ENCODE measurements at places on chromosomes 1 and 21. TPM values are rescaled to one million over a fixed set of nuclear protein-coding genes. Genes with fewer than 3 reads are reported as not detected.
A peak's percentile ranks its signal among the peaks of the same experiment; 100 is the strongest.

GRCh38 chr1:7476861-7477547, 294.1 kb upstream of the VAMP3 start:
- no peaks in the 10 kb centered on the region for H3K36me3 ChIP-seq
- H3K4me1 ChIP-seq: peaks cover 19% of the 10 kb centered on the region
- no peaks in the 10 kb centered on the region for H3K27me3 ChIP-seq
- no peak overlapping the region for H3K27ac ChIP-seq

DNA sequence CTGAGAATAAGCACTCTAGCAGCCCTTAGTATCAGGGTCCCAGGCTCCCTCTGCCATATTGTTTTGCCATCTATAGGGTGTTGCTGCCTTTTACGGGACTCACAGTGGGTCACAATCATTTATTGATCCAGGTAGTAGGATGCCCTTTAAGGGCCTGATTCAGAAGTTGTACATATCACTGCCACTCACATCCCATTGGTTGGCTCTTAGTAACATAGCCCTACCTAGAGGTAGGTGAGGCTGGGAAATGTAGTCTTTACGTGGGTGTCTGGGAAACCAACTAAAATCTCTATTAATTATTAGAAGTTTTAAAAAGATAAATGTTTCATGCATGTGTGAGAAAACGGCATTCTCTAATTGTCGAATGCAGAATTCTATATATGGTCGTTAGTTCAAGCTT, 78.8 kb upstream of the ATP5PO start:
- peaks cover 8% of the 10 kb centered on the region for H3K27me3 ChIP-seq
- no peak overlapping the region for H3K4me3 ChIP-seq
- no peak overlapping the region for H3K27ac ChIP-seq
- no peak for DNase-seq
- H3K4me1 ChIP-seq: no peaks in the 10 kb centered on the region

The SON gene
- 249 TPM for total RNA-seq

GRCh38 chr1:107220036-107220435, 79.2 kb downstream of the NTNG1 start:
- H3K27me3 ChIP-seq: no peaks in the 10 kb centered on the region
- no peaks in the 10 kb centered on the region for H3K36me3 ChIP-seq
- no peak for DNase-seq
- no peaks in the 10 kb centered on the region for H3K4me1 ChIP-seq
- H3K4me3 ChIP-seq: no peak overlapping the region

The IGSF5 gene
- not detected for total RNA-seq

The MLLT11 gene
- total RNA-seq: 22.1 TPM

- no peak for DNase-seq
- no peak overlapping the region for H3K27ac ChIP-seq
- H3K36me3 ChIP-seq: no peaks in the 10 kb centered on the region
Observed at GRCh38 chr1:178572604-178573003, 59.7 kb downstream of the TEX35 start.

GRCh38 chr1:45331436-45332345, 5.0 kb downstream of the HPDL start:
- H3K4me3 ChIP-seq: no peak overlapping the region
- no peaks in the 10 kb centered on the region for H3K27me3 ChIP-seq
- no peak for DNase-seq
- peaks cover 5% of the 10 kb centered on the region for H3K36me3 ChIP-seq
- no peak overlapping the region for H3K27ac ChIP-seq

- DNase-seq: peak; percentile 90
- H3K27me3 ChIP-seq: no peaks in the 10 kb centered on the region
- H3K36me3 ChIP-seq: peaks cover 10% of the 10 kb centered on the region
Observed at GRCh38 chr1:156052862-156053767, 483 bp downstream of the UBQLN4 start.

GRCh38 chr1:16187748-16188401, 24.6 kb downstream of the ARHGEF19 start:
- peaks cover 50% of the 10 kb centered on the region for H3K4me1 ChIP-seq
- H3K36me3 ChIP-seq: no peaks in the 10 kb centered on the region
- H3K4me3 ChIP-seq: no peak overlapping the region
- DNase-seq: peak; percentile 93
- H3K27me3 ChIP-seq: no peaks in the 10 kb centered on the region

DNA sequence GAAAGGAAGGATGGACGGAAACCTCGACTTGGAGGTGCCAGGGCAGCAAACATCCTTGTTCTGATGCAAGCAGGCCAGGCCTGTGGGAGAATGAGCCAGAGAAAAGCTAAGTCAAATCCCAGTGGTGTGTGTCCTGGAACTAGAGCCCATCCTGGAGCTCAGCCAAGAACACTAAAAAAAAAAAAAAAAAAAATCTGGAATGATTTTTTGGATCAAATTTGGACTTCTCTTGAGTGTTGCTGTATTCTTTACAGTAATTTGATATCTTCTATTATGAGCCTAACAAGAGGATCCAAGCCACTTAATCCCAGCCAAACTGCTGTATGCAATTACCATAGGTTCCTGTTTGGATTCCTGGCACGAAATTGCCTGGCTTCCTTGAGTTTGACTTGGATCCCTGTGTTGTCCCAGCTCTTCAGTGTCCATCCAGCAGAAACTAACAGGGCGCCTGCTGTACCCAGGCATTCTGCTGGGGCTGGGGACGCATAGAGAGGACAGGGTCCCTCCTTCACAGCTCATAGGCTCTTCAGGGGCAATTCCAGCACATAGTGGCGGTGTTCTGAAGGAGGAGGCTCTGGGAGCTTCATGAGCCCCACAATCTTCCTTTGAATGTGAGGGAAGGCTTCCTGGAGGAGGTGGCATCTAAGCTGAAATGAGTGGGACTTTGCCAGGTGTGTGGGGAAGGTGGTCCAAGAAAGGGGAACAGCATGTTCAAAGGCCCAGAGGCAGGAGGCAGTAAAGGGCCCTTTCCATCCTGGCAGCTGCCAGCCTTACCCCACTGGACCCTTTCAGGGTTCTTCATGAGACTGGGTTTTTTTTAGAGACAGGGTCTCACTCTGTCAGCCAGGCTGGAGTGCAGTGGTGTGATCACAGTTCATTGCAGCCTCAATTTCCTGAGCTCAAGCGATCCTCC, 24.7 kb downstream of the EPHX1 start:
- no peak overlapping the region for H3K4me3 ChIP-seq
- no peak for DNase-seq
- peak overlapping the region; percentile 57 for H3K27ac ChIP-seq
- peaks cover 12% of the 10 kb centered on the region for H3K36me3 ChIP-seq
- peaks cover 13% of the 10 kb centered on the region for H3K4me1 ChIP-seq
- no peaks in the 10 kb centered on the region for H3K27me3 ChIP-seq

DNA sequence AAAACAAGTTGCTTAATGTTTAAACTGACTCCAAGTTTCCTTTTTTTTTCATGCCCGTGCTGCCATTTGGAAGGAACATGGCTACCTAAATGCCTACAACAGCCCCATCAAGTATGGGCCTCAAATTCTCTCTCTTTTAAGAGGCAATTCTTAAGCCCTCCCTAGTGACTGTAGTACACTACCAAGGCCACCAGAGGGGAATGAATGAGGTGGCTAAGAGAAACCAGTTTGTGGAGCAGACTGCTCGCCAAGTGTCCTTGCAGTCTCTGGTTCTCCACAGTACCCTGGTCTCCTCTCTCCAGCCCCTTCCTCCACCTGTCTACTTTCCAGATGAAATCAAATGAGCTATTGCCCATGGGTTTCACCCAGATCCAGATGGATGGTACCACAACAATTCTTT, 1809.6 kb downstream of the BRINP3 start:
- no peaks in the 10 kb centered on the region for H3K4me1 ChIP-seq
- H3K27ac ChIP-seq: no peak overlapping the region
- H3K27me3 ChIP-seq: no peaks in the 10 kb centered on the region
- no peak for DNase-seq

DNA sequence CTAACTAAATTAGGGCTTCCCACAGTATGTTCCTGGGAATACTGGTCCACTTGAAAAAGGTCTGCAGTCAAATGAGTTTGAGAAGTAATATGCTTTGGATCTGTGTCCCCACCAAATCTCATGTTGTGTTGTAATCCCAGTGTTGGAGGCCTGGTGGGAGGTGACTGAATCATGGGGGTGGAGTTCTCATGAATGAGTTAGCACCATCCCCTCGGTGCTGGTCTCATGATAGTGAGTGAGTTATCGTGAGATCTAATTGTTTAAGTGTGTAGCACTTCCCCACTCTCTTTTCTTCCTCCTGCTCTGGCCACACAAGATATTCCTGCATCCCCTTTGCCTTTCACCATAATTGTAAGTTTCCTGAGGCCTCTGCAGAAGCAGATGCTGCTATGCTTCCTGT, 16.9 kb upstream of the DMRTB1 start:
- no peak for DNase-seq
- H3K27me3 ChIP-seq: peaks cover 11% of the 10 kb centered on the region
- H3K4me3 ChIP-seq: no peak overlapping the region
- H3K27ac ChIP-seq: no peak overlapping the region
- no peaks in the 10 kb centered on the region for H3K4me1 ChIP-seq

- no peak for DNase-seq
- H3K4me1 ChIP-seq: peaks cover under 1% of the 10 kb centered on the region
- no peaks in the 10 kb centered on the region for H3K27me3 ChIP-seq
- no peaks in the 10 kb centered on the region for H3K36me3 ChIP-seq
Observed at GRCh38 chr1:6811583-6811982, 26.3 kb downstream of the CAMTA1 start.

DNA sequence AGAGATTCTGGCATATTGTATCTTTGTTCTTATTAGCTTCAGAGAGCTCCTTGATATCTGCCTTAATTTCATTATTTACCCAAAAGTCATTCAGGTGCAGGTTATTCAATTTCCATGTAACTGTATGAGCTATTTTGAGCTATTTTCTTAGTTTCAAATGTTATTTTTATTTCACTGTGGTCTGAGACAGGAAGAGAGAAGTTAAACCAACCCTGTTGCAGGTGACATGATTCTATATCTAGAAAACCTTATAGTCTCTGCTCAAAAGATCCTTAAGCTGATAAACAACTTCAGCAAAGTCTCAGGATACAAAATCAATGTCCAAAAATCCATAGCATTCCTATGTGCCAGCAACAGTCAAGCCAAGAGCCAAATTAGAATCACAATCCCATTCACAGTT, 1644.0 kb upstream of the B3GALT2 start:
- H3K36me3 ChIP-seq: no peaks in the 10 kb centered on the region
- H3K27ac ChIP-seq: no peak overlapping the region
- peaks cover 5% of the 10 kb centered on the region for H3K4me1 ChIP-seq
- no peak for DNase-seq
- H3K27me3 ChIP-seq: no peaks in the 10 kb centered on the region

The TMEM61 gene
- total RNA-seq: not detected

The PRRX1 gene
- 358 TPM for total RNA-seq

DNA sequence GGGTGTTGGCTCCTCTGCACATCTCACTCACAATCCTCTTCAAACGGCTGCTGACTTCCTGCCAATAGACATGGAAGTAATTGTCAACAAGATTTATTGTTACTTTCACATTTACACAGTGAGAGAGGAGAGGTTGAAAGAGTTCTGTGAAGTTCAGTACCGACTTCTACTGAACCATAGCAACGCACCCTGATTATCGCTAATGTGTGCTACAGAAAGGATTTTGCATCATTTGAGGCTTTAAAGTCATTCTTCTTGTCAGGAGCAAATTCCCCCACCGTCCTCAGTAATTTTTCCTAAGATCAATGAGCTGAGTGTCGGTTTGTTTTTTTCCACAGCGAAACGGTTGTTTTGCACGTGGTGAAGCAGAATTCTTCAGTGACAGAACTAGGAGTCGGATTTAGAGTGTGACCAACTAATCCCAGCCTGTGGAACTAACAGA, 361.0 kb downstream of the ADGRL2 start:
- H3K27ac ChIP-seq: no peak overlapping the region
- peaks cover 24% of the 10 kb centered on the region for H3K4me1 ChIP-seq
- H3K27me3 ChIP-seq: no peaks in the 10 kb centered on the region
- DNase-seq: no peak
- H3K4me3 ChIP-seq: no peak overlapping the region

- no peak for DNase-seq
- peaks cover 44% of the 10 kb centered on the region for H3K4me1 ChIP-seq
- H3K4me3 ChIP-seq: no peak overlapping the region
- no peaks in the 10 kb centered on the region for H3K27me3 ChIP-seq
- peak overlapping the region; percentile 95 for H3K27ac ChIP-seq
Observed at GRCh38 chr21:45472445-45473365, 67.7 kb downstream of the COL18A1 start.

The CD48 gene
- not detected for total RNA-seq

The SPRR3 gene
- not detected for total RNA-seq

The ASTN1 gene
- total RNA-seq: not detected

DNA sequence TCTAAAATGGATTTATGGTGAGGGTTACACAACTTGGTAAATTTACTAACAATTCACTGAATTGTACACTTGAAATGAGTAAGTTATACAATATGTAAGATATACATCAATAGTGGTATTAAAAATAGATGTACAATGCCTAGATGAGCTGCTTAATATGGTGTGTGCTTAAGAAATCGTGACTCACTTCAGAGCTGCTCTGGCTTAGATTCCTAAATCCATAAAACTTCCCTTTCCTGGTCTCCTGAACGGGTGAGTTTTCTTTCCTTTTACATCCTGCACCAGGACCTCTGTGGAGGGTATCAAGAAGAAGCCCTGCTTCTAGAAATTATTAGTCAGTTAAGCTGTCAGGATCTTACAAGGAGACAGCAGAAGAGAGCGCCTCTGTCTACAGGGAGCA, 30.4 kb downstream of the H3-3A start:
- DNase-seq: no peak
- H3K27ac ChIP-seq: no peak overlapping the region
- no peak overlapping the region for H3K4me3 ChIP-seq
- peaks cover 8% of the 10 kb centered on the region for H3K27me3 ChIP-seq
- no peaks in the 10 kb centered on the region for H3K36me3 ChIP-seq

The GPR52 gene
- total RNA-seq: 0.54 TPM

The FCRLB gene
- total RNA-seq: 0.27 TPM

DNA sequence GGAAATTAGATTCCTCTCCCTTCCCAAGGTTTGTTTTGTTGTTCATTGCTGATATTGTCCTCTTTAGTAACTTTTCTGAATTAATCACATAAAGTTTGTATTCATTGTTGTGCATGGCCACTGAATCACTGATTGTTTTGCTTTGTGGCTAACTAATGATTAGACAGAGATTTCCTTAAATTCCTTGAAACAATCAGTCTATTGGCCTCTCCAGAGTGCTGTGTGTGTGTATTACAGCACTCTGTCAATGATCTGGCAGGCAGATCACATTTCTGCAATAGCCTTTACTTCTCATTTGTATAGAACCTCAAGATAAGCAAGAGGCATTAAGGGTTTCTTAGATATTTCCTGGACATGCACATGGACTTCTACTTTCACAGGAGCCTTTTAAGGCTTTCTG, 78.6 kb downstream of the DUSP10 start:
- no peaks in the 10 kb centered on the region for H3K4me1 ChIP-seq
- no peak overlapping the region for H3K27ac ChIP-seq
- H3K4me3 ChIP-seq: no peak overlapping the region
- no peak for DNase-seq
- peaks cover 75% of the 10 kb centered on the region for H3K27me3 ChIP-seq

- H3K27ac ChIP-seq: no peak overlapping the region
- H3K27me3 ChIP-seq: no peaks in the 10 kb centered on the region
- no peaks in the 10 kb centered on the region for H3K36me3 ChIP-seq
Observed at GRCh38 chr1:178579095-178579494, 66.2 kb downstream of the TEX35 start.

The FAM110D gene
- not detected for total RNA-seq

GRCh38 chr1:181016563-181016962, 6.1 kb downstream of the STX6 start:
- DNase-seq: no peak
- peaks cover 4% of the 10 kb centered on the region for H3K36me3 ChIP-seq
- H3K27ac ChIP-seq: no peak overlapping the region

The C1orf115 gene
- total RNA-seq: 5.9 TPM
